ENCODE measurements at places on chromosomes 3 and 15.
A peak's percentile ranks its signal among the peaks of the same experiment; 100 is the strongest.

DNA sequence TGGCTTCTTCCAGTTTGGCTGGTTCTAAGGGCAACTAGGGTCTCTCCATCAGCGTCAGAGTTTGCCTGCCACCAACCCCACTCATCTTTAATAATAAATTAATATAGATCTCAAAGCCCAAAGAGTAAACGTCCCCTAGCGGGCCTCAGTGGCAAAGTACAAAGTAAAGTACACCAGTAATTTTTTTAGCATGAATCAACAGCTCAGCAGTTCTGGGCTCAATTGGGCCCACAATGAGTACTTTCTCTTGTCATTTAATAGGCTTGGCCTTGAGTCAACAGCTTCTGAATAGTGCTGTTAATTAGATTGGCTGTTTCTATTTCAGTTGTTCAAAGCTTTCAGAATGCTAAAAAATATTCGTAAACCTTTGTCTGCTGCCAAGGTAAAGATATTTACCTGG, 89.0 kb upstream of the PFN2 start:
- DNase-seq = no peak

DNA sequence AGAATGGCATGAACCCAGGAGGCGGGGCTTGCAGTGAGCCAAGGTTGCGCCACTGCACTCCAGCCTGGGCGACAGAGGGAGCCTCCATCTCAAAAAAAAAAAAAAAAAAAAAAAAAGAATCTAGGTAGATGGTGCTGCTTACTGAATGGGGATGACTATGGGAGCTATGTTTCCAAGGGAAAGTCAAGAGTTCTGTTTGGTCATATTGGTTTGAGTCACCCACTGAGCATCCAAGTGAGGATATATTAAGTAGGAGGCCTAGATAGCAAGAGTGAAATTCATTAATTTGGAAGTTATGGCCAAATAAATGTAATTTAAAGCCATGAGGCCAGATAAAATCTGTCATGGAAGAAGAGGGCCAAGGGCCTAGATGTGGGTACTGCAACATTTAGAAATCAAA, 9.0 kb upstream of the UACA start:
- DNase-seq = no peak

DNA sequence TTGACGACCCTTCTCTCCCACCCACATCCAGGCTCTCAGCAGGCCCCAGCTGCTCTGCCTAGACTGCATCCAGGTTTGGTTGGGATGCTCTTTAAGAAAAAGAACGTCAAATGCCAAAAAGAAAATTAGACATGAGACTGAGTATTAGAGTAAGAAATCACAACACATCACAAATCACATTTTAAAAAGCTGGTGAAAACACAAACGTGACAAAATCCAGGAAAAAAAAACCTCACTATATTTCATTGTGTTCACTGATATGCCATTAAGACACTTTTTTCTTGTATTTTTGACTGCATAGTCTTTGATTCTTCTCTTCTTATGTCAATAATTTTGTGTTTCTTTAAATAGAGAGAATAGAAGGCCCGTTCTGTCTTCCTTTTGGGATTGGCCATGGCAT, 243.7 kb downstream of the TLE3 start:
- no peak for DNase-seq

- no peak for DNase-seq
These were observed 2.2 kb downstream of the LTF start for GRCh38 chr3:46462511-46462910.

DNA sequence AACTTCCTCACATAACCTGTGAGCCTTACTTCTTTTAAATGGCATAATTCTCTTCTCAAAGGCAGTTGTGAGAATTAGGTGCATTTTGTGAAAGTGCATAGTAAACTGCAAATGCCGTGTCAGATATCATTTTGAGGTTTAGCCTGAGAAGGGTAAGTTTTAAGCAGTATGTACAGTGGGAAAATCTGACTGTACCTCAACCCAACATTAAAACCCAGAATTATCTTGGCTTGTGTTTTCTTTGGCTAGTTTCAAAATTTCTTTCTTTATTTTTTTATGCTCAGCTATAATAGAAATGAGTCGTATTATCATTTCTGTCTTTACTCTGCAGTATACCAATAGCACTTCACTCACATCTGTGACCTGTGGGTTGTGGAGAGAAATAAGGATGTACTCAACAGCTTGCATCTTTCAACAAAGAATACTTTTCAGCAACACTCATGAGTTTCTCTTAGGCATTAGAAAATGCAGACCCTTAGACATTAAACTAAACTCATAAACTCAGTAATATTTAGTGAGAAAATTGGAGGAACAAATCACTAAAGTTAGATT, 65.7 kb downstream of the RASA2 start:
- DNase-seq = no peak

DNA sequence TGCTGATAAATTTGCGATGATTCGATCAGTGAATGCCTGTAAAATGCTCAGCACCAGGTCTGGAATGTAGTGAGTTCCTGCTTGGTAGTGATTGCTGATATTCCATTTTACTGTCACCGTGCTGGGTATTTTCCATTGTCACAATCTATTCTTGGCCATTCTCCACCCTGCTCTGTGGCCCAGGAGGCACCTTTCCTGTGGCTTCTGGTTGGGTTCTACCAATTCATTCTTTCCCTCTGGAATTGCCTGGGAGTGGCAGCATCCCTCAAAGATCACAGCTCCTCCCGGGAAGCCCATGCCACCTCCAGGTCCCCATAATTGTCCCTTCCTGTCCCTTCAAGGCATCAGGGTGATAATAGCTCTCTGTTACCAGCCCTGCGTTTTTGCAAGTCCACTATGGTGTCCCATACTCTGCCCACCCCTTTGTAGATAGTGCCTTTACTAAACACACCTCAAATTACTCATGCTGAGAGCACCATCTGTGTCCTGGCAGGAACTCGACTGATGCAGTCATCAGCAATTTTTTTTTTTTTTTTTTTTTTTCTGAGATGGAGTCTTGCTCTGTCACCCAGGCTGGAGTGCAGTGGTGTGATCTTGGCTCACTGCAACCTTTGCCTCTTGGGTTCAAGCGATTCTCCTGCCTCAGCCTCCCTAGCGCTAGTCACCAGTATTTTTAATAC, 177.8 kb upstream of the PROK2 start:
- DNase-seq = no peak

DNA sequence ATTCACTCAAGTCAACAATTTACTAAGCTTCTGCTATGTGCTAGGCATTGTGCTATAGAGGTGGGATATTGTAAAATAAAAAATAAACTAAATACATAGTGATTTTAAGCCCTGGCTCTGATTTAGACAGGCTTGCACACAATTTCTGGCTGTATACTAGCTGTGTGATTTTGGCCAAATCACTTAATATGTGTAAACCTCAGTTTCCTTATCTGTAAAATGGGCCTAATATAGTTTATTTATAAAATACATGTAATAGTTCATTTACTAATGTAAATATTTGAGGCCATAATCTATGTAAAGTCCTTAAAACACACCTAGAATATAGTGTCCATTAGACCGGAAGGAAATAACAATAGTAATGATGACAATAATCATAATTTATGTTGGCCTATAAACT, 363.1 kb downstream of the CLSTN2 start:
- no peak for DNase-seq

DNA sequence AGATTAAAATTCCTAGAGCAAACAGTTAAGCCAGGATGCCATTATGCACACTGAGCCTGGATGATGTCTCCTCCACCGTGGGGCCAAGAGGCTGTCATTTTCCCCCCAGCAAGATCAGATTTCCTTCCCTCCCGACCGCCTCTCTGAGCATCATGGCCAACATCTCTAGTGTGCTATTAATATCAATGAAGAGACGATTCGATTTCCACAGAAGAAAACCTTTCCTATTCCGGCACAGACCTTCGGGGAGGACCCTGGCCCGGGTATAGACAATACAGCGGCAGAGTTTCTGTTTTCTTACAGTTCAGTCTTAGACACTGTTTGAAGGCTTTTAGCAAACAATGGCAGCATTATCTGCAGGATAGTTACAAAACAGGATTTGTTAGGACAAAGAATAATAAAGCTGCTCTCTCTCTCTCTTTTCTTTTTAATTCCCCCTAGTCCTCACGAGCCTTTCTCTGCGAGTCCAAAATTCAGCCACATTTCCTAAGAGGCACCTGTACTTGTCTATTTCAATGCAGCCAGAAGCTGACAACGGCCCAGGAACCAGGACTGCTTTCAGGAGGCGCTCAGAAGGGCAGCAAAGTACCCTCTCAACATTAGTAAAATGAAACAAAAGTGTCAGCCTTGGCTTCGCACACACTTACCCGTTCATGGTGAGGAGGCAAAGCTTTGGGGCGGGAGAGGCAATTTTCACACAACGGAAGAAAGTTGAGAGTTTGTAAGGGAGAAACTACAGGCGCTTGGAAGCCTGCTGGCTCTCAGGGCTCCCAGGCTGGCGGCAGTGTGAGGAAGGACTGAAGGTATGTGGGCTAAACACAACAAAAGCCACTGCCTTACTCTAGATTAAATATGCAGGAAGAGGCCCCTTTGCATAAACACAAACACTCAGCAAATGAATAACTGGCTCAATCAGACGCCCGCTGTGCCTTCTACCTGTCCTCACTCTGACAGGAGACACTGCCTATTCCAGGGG, 278.0 kb downstream of the FOXP1 start:
- peak; percentile 29 for DNase-seq

DNA sequence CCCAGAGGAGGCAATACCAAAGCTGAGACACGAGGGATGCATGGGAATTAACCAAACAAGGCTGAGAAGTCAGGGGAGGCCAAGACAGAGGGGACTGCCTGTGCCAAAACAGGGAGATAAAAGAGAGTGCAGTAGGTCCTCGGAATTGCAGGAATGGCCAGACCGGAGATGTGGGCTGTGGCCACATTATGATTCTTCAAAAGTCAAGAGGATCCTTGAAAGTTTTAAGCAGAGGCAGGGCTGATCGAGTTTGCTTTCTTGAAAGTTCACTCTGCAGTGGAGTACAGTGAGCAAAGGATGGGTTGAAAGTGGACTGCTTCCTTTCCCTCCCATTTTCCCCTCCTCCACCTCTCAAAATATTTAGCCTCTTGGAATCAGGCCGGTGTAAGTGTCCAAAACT, 73.9 kb upstream of the ADAMTS9 start:
- DNase-seq = no peak
